Naive thymus-derived CD8-positive, alpha-beta T cell (primary cell): ENCODE measurements at places on chromosomes 11 and 22.

- DNase-seq = no peak
Measured at GRCh38 chr22:37546437-37547250, 13.6 kb upstream of the CDC42EP1 start.

DNA sequence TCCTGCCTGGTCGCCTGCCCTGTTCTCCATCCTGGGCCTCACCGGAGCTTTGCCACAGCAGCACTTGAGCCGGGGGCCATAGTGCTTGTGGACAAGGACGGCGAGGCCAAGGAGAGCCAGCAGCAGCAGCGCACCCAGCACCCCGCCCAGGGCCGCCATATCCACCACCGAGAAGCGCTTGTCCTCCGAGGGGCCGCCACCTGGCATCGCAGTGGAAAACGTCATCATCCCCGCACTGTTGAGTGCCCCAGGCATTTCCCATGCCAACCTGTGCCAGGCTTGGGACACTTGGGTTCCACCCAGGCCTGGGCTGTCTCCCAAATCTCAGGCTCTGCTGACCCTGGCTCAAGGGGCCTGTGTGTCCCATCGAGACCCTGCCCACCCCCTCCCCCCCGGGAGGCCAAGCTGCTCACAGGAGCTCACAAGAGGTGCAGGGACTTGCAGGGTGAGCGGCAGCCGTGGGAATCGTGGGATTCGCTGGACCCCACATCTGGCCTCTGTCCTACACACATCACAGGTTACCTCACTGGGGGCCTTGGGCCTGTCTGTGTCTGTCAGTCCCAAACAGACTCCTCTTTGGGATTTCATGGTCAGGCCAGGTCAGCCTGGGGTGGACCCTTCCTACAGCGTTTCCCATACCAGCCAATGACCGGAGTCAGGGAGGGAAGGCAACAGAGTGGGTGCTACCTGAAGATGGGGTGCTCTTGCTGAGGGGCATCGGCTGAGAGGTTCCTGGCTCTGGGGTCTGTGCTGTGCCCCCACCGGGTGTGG lies 2.3 kb upstream of the IRF7 start:
- DNase-seq = no peak

DNA sequence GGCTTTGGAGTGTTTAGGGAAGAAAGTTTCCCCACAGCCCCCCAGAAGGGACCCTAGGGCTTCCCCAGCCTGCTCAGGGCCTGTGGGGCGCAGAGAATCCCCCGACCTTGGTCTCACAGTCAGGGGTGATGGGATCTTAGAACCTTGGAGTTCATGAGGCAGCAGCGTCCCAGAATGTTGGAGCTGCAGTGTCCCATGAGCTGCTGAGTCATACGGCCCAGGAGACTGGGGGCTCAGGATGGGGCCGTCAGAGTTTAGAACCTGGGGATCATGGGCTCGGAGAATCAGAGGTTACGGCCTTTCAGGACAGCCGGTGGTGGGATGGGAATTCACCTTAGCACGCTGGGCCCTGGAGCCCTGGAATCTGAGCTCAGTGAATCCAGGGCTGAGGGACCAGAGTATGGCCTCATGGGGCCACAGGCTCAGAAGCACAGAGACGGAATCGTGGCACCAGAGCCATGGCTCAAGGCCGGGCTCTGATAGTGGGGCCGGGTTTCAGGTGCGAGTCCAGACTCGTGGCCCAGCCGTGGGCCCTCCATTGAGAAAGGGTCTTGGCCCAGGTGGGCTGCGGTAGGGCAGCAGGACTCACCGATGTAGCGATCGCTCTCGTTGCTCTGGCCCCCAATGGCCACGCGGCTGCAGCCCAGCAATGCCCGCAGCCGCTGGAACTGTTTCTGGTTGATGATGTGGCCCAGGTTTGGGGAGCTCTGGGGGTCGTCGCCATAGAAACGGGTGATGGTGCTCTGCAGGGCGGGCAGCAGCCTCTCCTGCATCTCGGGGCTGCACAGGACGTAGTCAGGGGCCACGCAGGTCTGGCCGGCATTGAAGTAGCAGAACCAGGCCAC lies 9.5 kb downstream of the ALDH3B2 start:
- DNase-seq = no peak

GRCh38 chr11:73949246-73949645 lies 1.6 kb upstream of the DNAJB13 start:
- no peak for DNase-seq

DNA sequence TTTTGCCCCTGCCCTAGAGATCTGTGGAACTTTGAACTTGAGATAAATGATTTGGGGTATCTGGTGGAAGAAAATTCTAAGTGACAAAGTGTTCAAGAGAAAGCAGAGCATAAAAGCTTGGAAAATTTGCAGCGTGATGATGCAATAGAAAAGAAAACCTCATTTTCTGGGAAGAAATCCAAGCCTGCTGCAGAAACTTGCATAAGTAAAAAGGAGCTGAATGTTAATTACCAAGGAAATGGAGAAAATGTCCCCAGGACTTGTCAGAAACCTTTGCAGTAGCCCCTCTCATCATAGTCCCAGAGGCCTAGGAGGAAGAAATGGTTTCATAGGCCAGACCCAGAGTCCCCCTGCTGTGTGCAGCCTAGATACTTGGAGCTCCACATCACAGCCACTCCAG lies 686.9 kb downstream of the FAM181B start:
- DNase-seq = no peak

- no peak for DNase-seq
Measured at GRCh38 chr22:17999851-18000250, 24.5 kb downstream of the MICAL3 start.

DNA sequence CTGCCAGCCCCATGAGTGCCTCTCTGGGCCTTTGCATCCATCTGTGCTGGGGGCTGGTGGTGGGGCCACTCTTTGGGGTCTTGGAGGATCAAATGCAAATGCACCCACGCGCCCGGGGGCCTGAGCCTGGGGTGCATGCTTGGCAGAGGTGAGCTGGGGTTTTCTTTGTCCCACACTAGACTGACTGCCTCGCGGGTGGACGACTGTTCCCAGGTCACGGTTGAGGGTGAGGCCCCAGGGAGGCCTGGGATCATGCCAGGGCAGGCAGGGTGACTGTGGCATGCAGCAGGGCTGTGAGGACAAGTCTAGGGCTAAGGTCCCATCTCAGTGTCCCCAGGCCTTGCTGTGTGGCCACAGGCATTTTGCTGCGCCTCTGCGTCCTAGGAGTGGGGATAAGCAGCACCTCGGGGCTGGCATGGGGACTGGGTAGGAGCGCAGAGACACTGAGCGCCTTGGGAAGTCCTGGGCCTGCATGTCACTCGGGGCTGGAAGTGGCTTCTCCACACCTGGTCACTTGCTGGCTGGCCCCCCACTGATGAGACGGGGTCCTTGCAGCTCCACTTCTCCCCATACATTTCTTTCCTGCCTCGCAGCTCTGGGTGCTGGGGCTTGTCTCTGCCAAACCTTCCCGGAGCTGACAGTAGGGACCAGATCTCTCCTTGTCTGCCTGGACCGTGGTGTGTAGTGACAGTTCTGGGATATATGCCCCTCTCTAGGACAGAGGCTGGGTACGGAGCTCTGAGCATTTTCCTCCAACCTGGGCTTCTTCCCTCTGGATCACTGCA lies 133.1 kb downstream of the CTTN start:
- DNase-seq = no peak

GRCh38 chr22:32967386-32968101 lies 90.6 kb downstream of the SYN3 start:
- no peak for DNase-seq

DNA sequence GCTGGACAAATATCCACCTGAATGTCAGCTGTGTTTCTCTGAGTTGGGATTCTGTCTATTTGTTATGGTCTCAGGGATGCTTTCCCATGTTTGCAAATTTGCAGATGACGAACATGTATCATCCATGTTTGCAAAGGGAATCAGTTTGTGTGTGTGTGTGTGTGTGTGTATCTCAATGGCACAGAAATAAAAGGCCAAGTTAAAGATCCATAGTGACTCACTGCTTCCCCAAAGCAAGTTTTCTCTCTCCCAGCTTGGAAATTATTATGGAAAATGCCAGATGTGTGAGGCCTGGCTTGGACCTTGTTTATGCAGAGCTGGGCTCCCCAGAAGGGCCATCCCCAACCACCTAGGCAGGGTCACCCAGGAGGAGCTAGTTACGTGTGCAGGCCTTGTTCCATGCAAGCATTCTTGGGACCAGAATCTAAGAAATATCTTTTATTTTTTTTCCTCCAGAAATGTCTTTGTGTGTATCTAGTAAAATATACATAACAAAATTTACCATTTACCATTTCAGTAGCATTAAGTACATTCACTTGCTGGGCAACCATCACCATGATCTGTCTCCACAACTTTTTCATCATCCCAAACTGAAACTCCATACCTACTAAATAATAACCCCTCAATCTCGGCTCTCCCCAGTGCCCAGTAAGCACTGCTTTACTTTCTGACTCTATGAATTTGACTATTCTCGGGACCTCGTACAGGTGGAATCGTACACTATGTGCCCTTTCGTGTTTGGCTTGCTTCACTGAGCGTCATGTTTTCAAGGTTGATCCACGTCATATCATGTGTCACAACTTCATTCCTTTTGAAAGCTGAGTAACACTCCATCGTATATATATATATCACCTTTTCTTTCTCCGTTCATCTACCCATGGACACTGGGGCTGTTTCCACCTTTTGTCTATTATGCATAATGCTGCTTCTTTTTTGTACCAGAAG lies 56.6 kb upstream of the WNT7B start:
- no peak for DNase-seq

- no peak for DNase-seq
Measured at GRCh38 chr11:122681070-122681469, 25.5 kb downstream of the UBASH3B start.

DNA sequence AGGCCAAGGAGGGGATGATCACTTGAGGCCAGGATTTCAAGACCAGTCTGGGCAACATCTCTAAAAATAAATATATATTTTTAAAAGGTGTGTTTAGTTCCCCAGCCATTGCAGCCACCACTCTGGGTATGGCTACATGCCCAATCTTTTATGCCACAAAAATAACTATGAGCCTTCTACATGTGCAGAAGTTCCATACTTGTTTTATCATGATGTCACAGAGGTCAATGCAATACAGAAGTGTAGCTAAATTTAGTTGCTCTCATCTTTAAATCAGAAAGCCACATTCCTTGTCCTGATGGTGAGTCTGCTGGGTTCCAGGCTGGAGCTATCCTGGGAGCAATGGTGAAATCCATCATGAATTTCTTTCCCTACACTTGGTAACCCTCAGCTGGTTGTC lies 436.3 kb downstream of the DYNC2H1 start:
- DNase-seq = no peak

- no peak for DNase-seq
Measured at GRCh38 chr11:8335683-8336082, 72.0 kb upstream of the LMO1 start.

- no peak for DNase-seq
Measured at GRCh38 chr11:68048681-68049508, 10.1 kb downstream of the TCIRG1 start.

DNA sequence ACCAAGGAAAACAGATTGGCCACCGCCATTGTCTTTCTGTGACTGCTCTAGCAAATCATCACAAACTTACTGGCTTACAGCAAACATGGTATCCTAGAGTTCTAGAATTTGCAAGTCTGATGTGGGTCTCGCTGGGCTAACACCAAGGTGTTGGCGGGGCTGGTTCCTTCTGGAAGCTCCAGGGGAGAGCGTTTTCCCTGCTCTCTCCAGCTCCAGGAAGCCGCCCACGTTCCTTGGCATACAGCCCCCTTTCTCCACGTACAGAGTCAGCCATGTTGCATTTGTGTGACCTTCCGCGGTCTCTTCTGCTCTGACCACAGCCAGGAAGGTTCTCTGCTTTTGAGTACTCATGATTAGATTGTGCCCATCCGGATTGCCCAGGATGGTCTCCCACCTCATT lies 27.5 kb downstream of the TBC1D22A start:
- DNase-seq = no peak

- no peak for DNase-seq
Measured at GRCh38 chr11:12859872-12860657, 149.1 kb upstream of the RASSF10 start.

- DNase-seq = no peak
Measured at GRCh38 chr11:20122131-20122530, 38.1 kb downstream of the DBX1 start.

- DNase-seq = no peak
Measured at GRCh38 chr11:119783466-119784400, 54.7 kb upstream of the NECTIN1 start.

GRCh38 chr22:21861851-21862250 lies 5.6 kb downstream of the MAPK1 start:
- no peak for DNase-seq

GRCh38 chr11:130721023-130721681 lies 195.1 kb downstream of the SNX19 start:
- DNase-seq = no peak

- no peak for DNase-seq
Measured at GRCh38 chr22:42399315-42400271, 32.6 kb downstream of the NFAM1 start.

DNA sequence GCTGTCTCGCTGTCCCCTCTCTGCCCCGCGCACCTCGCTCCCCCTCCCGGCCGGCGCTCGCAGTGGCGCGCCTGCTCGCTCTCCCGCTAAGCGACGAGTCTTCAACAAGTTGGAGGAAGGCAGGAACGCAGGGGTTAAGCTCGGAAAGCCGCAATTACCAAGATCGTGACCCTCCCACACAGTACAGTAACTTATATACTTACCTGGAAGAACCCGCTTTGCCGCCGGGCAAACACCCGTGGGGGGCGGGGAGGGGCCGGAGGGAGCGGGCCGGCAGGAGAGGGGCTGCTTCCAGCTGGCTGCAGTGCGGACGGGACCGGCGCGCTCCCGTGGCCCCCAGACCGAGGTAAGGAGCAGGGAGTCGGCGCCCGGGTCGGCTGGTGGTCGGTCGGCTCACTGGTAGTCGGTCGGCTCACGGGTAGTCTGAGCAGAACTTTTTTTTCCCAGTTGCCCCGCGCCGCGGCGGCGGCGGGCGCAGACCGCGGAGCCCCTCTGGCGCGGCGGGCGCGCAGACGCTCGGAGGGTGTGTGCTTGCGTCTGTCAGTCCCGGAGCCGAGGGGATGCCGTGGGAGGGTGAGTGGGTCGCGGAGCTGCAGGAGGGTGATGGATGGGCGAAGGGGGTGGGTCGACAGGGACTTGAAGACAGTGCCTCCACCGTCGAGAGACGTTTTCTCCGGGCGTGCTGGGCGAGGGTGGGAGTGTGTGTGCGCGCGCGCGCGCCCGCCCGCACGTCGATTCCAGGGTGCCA lies 101.2 kb upstream of the HSD17B12 start:
- DNase-seq = no peak

- no peak for DNase-seq
Measured at GRCh38 chr22:44952863-44953746, 56.7 kb downstream of the PHF21B start.

DNA sequence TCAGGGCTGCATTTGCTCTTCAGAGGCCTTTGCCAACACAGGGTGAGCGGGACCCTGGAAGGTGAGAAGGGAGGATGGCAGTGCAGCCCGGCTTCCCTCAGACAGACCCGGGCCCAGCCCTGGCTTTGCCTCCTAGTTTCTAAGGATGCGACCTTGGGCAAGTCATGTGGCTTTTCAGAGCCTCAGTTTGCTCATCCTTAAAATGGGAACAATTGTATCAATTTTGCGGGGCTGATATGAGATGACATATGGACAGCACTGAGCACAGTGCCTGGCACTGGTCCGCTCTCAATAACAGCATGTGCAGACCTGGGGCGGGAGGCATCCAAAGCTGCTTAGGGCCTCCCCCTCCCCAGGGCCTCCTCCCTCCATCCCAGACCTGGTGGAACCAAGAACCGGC lies 74.7 kb upstream of the THY1 start:
- DNase-seq = no peak
